Erythroblast (primary cell): ENCODE measurements at places on chromosomes 11 and 22.

GRCh38 chr11:2924381-2924780 lies 4.8 kb downstream of the PHLDA2 start:
- DNase-seq: no peak

GRCh38 chr22:43923631-43924464 lies at the start of gene PNPLA3:
PNPLA3 (plus strand) TSS chr22:43923805; CDS start chr22:43923912, 107 bp downstream.
- DNase-seq: peak; percentile 67

- DNase-seq: no peak
These were observed 406.0 kb downstream of the MIAT start for GRCh38 chr22:27063406-27063805.

DNA sequence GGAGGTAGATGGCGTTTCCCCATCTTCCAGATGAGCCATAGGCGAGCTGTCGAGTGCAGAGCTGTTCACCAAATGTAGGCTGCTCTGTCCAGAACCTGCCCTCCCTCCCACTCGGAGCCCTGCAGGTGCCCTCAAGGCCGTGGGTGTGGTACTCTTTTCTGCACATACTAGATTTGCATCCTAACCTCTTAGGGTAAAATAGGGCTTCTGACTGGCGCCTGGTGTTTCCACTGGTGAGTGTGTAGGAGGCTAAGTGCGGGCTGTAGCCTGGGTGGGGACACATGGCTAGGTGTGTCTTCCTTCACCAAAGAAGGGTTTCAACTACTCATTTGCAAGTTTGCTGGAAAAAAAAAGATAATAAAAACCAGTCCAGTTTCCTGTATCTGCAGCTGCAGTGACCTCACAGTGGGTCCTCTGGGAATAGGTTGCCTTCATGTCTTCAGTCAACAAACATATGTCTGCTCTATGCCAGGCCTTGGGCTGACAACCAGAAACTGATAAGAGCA lies 8.5 kb downstream of the BIK start:
- DNase-seq: no peak

GRCh38 chr22:38487946-38488345 lies 18.2 kb downstream of the DDX17 start:
- no peak for DNase-seq

DNA sequence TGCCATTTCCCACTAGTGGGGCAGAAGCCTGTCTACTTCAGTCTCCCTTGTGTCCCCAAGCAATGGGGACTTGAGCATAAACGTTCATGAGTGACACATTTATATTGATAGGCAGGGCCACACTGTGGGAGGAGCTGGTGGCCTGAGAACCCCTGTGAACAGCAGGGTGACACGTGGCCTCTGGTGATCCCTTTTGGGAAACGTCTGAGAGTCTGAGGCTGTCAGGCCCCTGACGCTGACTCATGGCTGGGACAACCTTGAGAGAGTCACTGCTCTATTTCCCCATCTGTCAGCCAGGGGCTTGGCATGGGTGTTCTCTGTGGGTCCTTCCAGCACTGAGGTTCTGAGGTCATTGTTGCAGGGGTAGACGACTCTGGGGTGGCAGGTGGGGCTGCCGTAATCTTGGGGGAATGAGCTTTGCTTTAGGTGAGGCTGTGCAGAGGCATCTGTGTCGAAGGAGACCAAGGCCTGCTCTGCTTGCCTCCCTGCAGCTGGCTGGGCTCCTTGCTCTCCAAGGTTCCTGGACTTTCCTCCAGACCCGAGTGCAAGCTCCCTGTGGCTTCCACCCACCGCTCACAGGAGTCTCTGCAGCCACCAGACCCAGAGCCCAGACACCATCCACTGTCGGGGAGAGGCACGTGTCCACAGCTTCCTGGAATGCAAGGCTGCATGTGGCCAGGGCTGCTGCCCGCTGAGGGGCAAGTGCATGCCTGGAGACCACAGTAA lies 54.7 kb downstream of the SMIM38 start:
- DNase-seq: no peak

- DNase-seq: no peak
These were observed 63.0 kb upstream of the THY1 start for GRCh38 chr11:119486016-119486415.

DNA sequence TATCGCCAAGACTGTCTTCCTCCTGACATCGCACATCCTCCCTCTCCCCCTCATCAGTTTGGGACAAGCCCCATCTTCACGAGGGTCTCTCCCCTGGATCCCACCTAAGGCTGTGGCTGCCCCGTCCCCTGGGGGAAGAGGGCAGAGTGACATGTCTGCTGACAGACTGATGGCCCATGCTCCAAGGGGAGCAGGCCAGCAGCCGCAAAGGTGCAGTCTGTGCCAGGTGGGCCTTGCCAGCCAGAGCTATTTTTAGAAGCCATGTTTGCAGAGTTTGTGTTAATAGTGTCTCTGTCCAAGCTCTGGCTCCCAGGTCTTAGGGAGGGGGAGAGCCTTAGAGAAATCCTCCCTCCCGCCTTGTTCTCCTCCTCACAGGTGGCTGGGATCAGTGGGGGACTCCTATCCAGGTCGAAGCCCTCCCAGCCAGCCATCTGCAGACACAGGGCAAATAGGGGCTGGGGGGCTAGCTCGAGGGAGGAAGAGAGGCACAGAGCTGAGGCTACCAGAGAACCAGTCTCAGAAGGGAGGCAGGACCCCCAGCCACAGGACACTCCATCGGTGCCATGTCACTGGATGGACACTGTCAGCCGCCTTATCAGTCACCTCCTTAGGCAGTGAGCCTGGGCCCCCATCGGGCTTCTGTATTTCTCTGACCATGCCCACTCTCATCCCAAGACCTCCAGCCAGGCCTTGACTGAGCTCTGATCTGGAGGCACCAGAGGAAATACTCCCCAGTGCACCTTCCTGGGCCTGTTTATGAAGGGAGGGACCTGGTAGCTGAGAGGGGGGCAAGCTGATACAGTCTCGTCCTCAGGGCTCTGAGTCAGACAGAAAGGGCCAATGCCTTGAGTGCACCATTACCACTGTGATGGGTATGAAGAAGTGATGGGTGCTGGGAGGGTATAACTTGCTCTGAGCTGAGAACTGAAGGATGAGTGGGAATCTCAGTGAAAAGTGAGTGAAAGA lies 49.3 kb downstream of the CHRDL2 start:
- no peak for DNase-seq

DNA sequence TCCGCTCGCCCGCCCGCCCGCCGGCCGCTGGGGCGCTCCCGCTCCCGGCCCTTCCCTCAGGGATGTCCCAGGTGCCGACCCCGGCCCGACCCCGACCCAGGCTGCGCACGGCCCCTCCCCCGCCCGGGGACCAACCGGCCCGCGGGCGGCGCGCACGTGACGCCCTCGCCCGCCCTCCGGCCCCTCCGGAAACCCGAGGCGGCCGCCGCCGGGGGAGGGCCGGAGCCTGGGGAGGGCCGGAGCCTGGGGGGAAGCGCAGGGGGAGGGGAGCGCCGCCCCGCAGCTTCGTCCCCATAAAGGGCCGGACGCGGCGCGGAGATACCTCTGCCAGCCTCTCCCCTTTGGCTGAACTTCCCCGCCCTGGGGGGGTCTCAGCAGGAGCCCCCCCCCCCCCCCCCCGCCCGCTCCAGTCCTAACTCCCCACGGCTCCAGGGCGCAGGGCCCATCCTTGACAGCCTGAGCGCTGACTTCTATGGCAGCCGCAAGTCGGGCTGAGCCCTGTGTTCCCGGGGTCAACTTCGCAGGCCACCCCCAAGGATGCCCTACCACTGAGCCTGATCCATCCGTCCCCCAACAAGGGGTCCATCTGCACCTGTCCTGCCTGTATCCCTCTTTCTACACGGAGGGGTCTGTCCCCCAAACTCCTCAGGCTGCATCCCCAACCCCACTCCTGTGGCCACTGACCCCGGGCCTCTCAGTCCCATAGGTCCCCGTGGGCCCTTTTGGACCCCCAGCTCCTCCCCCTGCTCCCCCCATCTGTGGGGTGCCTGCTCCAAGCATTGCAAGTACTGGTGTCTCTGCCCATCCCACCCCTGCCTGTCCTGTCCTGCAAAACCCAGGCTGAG lies at the start of gene MAPK12:
TSS of gene MAPK12 (minus strand) at position 69 of the 845 bp plus-strand sequence. CDS start 174 bp downstream, outside the sequence.
- DNase-seq: no peak

GRCh38 chr22:28977481-28977971 lies 84.1 kb downstream of the C22orf31 start:
- DNase-seq: no peak

GRCh38 chr11:61702701-61703312 lies 22.6 kb downstream of the DAGLA start:
- no peak for DNase-seq

GRCh38 chr11:123521001-123521400 lies 90.9 kb downstream of the GRAMD1B start:
- no peak for DNase-seq

- DNase-seq: no peak
These were observed 4.0 kb downstream of the VSTM5 start for GRCh38 chr11:93846411-93846810.

DNA sequence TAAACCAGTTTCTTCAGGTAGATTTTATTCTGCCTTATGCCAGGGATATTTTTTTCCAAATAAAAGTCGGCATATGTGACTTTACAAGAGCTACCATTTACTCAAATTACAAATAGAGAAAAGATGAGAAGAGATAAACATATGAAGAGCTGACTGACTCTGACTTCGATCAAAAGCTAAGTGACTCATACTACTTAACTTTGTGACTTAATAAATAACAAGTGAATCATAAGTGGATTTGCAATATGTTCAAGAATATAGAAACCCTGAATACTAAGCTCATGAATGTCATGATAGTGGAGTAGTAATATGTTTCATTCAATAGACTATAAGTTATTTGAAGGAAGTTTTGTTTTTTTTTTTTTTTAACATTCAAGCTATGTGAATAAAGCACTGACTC lies 130.5 kb upstream of the ANO3 start:
- DNase-seq: no peak

- DNase-seq: no peak
These were observed 60.9 kb upstream of the ZC3H12C start for GRCh38 chr11:110032259-110032658.

DNA sequence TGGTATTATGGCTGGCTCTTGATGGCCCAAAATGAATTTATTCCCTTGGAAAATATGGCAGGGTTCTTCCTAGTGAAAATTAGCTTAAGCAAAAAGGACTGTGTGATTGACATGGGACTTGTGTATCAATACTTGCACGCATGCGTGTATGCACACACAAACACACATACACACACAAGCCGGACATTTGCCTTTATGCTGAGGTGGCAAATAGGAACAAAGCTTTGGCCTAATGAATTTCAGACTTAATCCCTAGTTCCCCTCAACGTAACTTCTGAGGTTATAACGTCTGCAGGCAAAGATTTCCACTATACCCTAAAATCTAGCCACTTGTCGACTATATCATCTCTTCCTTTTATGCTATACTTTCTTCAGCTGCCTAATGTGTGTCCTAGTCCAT lies 2.9 kb upstream of the OR52I2 start:
- no peak for DNase-seq

GRCh38 chr11:22554221-22554620 lies 71.4 kb downstream of the FANCF start:
- DNase-seq: no peak

- DNase-seq: no peak
These were observed 1032.4 kb downstream of the TBC1D22A start for GRCh38 chr22:47794851-47795250.

DNA sequence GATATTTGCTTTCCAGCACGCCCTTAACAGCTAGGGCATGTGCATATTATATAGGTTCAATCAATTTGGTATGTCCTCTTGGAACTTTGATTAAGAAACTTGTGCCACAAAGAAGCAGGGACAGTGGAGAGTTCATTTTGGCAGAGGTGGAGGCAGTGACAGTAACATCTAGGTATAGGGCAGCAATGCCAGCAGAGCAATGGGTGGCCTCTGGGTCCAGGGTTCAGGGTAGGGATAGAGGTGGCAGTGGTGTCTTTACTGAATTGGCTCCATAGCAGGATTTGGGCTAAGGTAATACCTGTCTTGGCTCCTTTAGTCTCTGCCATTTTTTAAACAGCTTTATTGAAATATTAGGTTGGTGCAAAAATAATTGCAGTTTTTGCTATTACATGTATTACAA lies 24.4 kb upstream of the POLD3 start:
- no peak for DNase-seq

- no peak for DNase-seq
These were observed 841 bp downstream of the B3GNT6 start for GRCh38 chr11:77035039-77035438.

DNA sequence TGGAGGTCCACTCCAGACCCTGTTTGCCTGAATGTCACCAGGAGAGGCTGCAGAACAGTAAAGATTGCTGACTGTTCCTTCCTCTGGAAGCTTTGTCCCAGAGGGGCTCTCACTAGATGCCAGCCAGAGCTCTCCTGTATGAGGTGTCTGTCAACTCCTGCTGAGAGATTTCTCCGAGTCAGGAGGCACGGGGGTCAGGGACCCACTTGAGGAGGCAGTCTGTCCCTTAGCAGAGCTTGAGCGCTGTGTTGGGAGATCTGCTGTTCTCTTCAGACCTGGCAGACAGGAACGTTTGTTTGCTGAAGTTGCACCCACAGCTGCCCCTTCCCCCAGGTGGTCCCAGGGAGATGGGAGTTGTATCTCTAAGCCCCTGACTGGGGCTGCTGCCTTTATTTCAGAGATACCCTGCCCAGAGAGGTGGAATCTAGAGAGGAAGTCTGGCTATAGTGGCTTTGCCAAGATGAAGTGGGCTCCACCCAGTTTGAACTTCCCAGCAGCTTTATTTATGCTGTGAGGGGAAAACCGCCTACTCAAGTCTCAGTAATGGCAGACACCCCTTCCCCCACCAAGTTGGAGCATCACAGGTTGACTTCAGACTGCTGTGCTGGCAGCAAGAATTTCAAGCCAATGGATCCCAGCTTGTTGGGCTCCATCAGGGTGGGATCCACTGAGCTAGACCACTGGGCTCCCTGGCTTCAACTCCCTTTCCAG lies 99.4 kb downstream of the PDE3B start:
- DNase-seq: no peak

GRCh38 chr11:85805387-85805786 lies 5.6 kb downstream of the SYTL2 start:
- no peak for DNase-seq

DNA sequence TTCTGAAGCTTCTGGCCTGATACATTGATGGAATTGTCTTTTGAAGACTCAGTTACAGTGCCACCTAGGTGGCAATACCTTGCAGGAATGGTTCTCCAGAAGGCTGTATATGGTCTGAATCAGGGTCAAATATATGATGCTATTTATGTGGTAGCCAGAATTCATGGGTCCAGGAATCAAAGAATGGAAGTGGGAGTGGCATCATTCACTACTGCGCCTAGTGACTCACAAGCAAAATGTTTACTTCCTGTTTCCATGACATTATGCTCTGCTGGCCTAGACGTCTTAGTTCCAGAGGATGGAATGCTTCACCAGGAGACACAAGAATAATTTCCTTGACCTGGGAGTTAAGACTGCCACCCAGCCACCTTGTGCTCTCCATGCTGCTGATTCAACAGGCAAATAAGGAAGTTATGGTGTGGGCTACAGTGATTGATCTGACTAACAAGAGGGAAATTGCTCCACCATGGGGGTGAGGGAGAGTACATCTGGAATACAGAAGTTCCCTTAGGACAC lies 491.8 kb downstream of the ETS1 start:
- DNase-seq: no peak

GRCh38 chr11:66081505-66081904 lies 11.4 kb downstream of the PACS1 start:
- DNase-seq: peak; percentile 30

DNA sequence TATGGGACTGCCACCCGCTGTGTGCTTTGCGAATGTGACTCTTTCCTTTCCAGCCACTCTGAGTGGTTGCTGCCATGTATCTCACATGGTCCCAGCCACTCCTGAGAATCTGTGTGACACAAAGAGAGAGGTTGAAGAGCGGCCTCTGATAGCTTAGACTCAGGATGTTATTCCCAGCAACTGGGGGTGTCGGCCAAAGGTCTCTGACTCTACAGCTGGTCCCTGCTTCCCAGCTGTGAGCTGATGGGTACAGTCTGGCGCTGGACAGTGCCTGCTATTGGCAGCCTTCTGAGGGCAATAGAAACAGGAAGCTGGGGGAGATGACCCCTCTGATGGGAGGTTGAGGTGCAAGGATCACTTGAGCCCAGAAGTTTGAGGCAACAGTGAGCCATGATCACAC lies 105.1 kb downstream of the RRAS2 start:
- no peak for DNase-seq
